ENCODE measurements at places on chromosomes 1 and 21.

DNA sequence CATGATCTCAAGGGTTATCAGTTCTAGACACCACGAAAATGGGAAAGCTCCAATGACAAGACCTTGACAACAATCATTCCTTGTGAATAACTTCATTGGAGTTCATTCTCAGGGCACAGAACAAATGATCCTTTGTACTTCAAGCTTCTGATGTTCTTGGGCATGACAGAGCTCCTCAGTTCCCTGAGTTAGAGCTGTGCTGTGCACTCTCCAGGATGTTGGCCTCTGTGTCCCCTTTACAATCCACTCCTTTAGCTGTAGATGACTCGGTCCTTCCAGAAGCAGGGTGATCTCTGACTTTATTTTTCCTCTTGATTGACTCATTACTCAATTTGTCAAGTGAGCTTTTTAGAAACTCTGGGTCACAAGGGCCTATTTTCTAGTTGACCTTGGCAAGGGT, 3.9 kb upstream of the FAM78B start:
- no peak for DNase-seq

- DNase-seq: peak; percentile 61
Observed at GRCh38 chr1:225911191-225912130, 12.6 kb downstream of the PYCR2 start.

DNA sequence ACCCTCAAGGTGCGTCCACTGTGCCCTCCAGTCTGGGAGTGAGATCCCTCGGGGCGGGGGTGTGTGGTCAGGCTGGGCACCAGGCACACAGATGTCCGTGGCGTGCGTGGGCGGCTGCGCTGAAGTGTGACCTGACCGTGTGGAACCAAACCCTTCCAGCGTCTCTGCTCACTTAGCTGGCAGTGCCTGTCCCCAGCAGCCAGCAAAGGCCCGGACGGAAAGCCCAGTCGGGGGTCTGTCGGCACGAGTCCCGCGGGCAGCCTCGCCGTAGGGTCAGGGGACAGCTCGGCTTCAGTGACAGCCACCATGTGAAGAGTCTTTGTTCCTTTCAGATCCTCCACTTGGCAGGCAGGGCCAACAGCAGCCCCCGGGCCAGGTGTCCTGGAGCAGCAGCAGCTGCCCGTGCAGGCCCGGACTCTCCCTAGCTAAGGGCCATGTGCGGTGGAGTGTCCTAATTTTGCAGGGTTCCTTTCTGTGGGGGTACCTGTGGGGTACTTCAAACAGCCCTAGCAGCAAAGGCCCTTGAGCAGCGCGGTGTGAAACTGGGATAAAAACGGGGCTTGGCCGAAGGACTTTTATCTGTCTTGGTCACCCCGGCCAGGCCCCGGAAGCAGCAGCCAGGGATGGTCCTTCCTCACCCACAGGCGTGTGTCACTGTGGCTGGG, 11.6 kb downstream of the TTLL10 start:
- no peak for DNase-seq

GRCh38 chr1:231072041-231072440, 32.0 kb upstream of the FAM89A start:
- DNase-seq: no peak

GRCh38 chr21:37233551-37234146, 33.5 kb downstream of the VPS26C start:
- DNase-seq: no peak

- DNase-seq: no peak
Observed at GRCh38 chr1:39976732-39977131, 21.8 kb downstream of the MFSD2A start.

GRCh38 chr1:19344372-19344810, 32.3 kb downstream of the SLC66A1 start:
- no peak for DNase-seq

- no peak for DNase-seq
Observed at GRCh38 chr1:5423109-5423508, 569.1 kb downstream of the NPHP4 start.
